Hepatic stellate cell (primary cell): ENCODE measurements at places on chromosomes 7 and 10.

GRCh38 chr7:46927131-46927810 is 654.6 kb downstream of the TNS3 start:
- no peak for DNase-seq

- DNase-seq = no peak
Observed at GRCh38 chr10:74320717-74321116, 169.7 kb downstream of the ADK start.

GRCh38 chr7:149415391-149416071 is 45.3 kb downstream of the ZNF777 start:
- no peak for DNase-seq

GRCh38 chr7:145431834-145432233 is 596.0 kb upstream of the TPK1 start:
- no peak for DNase-seq

- peak; percentile 45 for DNase-seq
Observed at GRCh38 chr10:92387289-92387940, 96.4 kb downstream of the MARCHF5 start.

DNA sequence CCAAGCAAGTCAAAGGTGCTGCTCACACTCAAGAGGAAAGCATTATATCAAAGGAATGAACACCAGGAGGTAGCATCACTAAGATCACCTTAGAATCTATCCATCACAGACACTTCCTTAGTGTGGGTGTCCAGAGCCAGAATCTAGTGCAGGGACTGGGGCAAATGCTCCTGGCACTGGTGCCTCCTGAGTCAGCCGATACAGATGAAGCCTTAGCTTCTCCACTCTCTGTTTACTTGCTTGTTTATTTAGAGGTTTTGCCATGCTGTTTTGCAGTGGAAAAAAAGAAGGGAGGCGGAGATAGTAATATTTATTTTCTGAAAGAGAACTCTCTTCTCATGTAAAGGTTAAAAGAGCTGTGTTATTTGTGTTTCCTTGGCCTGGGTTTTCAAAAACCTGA is 303.1 kb downstream of the WDR11 start:
- no peak for DNase-seq

DNA sequence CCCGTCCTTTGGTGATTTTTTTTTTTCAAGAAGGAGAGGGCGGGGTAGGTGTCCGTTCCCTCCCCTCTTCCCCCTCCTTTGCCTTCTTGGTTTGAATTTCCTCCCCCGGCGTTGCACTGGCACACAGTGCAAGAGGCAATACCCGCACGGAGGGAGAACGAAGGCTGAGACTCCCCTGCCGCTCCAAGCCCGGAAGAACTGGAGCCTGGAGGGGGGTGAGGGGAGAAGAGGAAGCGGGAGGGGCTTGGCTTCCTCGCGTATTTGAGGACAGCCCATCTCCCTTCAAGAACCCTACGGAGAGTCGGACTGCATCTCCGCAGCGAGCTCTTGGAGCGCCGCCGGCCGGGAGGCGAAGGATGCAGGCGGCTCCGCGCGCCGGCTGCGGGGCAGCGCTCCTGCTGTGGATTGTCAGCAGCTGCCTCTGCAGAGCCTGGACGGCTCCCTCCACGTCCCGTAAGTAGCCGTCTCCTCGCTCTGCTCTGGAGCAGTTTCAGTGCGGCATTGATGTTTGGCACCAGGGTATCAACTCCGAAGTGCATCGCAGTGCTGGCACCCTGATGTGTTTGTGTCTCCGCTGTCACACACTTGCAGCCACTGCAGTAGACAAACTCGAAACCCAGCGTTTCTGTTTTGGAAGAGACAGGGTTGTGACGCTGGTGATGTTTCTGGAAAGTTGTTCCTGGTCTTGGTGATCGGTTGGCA is at the start of gene CNTNAP2:
Gene CNTNAP2, plus strand, starts transcription at position 281 of the 702 bp plus-strand sequence. Its CDS starts 76 bp downstream, at position 357.
- DNase-seq = peak; percentile 2

- DNase-seq = peak; percentile 52
Observed at GRCh38 chr7:31192986-31193385, 140.9 kb downstream of the ADCYAP1R1 start.

- DNase-seq = no peak
Observed at GRCh38 chr7:14505906-14506305, 396.6 kb downstream of the DGKB start.

GRCh38 chr7:92621561-92622023 is 31.4 kb upstream of the FAM133B start:
- no peak for DNase-seq

DNA sequence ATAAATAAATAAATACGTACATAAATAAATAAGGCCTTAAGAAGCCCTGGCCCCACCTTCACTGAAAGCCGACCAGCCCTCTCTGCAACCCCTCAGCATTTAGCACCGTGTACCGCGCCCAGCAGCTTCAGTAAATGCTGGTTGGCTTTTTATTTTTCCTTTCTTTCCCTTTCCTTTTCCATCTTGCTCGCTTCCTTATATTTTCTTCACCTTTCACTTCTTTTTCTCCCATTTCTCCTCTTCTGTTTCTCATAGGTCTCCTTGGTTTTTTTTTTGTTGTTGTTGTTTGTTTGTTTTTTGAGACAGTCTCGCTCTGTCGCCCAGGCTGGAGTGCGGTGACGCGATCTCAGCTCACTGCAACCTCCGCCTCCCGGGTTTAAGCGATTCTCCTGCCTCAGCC is 11.2 kb downstream of the ZAN start:
- no peak for DNase-seq

DNA sequence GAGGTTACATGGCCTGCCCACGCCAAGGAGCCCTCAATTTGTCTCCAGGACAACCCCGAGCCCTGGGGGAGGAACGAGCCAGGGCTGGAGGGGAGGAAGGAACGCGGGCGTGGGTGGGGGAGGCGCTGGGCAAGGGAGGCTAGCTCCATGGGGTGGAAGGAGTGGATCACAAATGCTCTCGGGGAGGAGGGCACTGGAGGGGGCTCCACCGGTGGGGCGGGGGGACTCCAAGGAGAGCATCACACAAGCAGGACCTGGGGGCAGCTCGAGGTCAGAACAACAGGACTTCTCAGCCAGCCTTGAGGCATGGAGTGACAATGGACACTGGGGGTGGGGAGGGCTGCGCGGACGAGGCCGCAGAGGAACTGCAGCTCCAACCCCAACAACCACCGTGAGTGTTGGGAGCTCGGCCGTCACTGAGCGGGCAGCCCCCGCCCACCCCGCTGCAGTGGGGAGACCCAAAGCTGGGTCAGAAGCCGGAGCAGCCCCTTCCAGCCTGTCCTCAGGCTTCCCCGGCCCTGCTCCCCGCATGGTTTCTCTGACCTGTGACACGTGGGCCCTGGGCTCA is 41.1 kb downstream of the STK32C start:
- DNase-seq = no peak

- no peak for DNase-seq
Observed at GRCh38 chr7:101739775-101740398, 77.5 kb upstream of the CUX1 start.

- no peak for DNase-seq
Observed at GRCh38 chr7:133310232-133310862, 57.5 kb downstream of the EXOC4 start.

- DNase-seq = no peak
Observed at GRCh38 chr7:94261067-94261466, 133.6 kb upstream of the COL1A2 start.

DNA sequence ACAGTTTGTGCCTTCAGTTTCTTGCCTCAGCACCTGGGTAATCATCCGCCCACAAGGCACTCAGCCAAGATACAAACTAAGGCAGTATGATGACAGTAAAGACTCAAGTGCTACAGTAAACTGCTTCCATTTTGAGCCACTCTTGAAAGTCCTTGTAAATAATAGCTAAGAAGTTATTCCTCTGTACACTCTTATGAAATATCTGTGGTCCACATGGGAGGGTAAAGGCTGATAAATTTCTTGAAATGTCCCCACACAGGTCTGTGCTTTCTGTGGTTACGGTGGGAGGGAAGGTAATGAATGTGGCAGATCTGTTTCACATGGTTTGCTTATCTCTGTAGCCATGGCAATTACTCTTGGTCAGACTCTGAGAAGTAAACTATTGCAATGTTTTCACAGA is 551.0 kb upstream of the ZWINT start:
- no peak for DNase-seq

DNA sequence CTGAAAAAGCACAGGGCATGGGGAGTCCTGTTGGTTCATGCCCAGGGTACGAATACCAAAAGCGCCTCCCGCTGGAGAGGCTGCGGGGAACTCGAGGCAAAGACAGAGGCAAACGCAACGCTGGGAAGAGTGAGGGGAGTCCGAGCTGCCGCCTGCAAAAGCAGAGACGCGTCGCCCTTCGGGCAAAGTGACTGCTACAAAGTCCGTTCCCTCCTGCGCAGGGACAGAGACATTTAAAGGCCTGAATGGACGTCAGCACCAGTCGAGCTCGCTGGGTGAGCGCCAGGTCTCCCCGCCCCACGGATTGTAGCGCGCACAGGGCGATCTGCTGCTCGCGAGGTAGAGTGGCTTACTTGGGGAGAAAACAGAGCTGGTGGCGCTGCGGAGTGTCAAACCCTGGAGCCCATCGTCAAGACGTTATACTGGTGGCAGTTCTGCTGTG is 732.8 kb downstream of the ZWINT start:
- DNase-seq = no peak

DNA sequence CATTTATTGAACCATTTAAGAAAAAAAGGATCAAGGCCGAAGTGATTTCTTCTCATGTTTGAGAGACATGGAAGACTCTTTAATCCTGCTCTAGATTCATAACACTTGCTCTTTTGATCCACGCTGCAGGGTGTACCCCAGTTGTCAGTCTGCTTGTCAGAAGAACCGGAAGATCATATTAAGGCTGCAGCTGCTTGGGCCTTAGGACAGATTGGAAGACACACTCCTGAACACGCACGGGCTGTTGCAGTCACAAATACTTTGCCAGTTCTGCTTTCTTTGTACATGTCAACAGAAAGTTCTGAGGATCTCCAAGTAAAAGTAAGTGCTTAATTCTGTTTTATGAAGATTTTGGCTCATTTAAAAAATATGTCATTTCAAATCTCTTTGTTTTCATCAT is 46.3 kb downstream of the SPAG6 start:
- DNase-seq = no peak

- peak; percentile 55 for DNase-seq
Observed at GRCh38 chr7:2688409-2689342, 674 bp downstream of the AMZ1 start.

- no peak for DNase-seq
Observed at GRCh38 chr10:29098423-29098822, 190.4 kb upstream of the LYZL1 start.

GRCh38 chr10:44281089-44281613 is 103.7 kb downstream of the CXCL12 start:
- DNase-seq = no peak

GRCh38 chr10:127737563-127738511 is 852 bp downstream of the FOXI2 start:
- no peak for DNase-seq

GRCh38 chr10:131435760-131436457 is 124.4 kb upstream of the TCERG1L start:
- no peak for DNase-seq

GRCh38 chr7:18384491-18385143 is 110.9 kb upstream of the HDAC9 start:
- no peak for DNase-seq

GRCh38 chr10:64234489-64234888 is 713.3 kb downstream of the REEP3 start:
- DNase-seq = no peak

DNA sequence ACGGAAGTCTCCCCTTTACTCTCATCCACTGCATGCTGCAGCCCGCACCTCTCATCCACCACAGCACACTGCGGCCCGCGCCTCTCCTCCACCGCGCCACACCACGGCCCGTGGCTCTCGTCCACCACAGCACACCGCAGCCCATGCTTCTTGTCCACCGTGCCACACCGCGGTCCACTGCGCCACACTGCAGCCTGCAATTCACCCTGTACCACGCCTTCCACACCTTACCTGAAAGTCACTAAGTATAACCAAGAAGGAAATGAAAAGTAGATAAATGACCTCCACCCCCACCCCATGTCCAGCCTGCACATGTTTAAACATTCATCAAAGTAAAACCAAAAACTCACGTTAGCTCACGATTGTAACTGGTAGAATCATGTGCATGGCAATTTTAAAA is 176.1 kb downstream of the DIP2C start:
- DNase-seq = no peak

GRCh38 chr7:35799846-35800717 is 775 bp upstream of the SEPTIN7 start:
- DNase-seq = peak; percentile 57

DNA sequence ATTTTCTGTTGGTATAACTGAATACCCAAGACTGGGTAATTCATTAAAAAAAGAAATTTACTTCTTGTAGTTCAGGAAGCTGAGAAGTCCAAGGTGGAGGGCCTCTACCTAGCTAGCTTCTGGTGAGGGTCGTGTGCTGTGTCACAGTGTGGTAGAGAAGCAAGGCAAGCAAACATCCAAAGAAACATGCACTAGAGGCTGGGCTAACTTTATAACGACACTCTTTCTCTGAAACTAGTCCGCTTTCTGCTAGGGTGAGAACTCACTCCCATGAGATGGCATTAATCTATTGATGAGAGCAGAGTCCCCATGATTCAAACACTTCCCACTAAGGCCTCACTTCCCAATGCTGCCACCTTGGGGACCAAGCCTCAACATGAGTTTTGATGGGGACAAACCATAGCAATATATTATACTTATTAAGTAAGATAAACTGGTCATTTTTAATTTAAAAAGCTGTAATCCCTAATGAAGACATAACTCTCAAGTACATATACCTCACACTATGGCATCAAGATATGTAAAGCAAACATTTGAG is 50.8 kb downstream of the PHYHIPL start:
- no peak for DNase-seq

GRCh38 chr10:69217119-69217754 is 2.9 kb upstream of the HKDC1 start:
- DNase-seq = no peak

DNA sequence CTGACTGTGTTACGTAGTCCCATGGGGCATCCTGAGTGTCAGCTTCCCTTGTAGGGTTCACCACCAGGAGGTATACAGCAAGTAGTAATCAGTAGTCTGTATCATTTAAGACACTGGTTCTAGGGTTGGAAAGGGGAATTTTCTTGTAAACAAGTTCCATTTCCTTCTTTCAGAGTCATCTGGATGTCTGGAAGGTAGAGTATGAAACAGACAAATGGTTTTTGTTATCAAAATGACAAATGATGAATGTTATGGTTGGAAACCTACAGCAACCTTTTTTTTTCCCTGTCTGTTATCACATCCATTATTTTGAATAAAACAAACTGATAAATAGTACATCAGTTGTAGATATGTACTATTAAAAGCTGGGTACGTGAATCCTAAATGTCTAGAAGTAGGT is 19.1 kb downstream of the SEMA3A start:
- DNase-seq = no peak

GRCh38 chr7:15905251-15906040 is 219.0 kb upstream of the MEOX2 start:
- no peak for DNase-seq

GRCh38 chr10:113137941-113138685 is 188.1 kb downstream of the TCF7L2 start:
- no peak for DNase-seq

- DNase-seq = no peak
Observed at GRCh38 chr7:13801669-13802068, 187.8 kb downstream of the ETV1 start.

GRCh38 chr7:96311967-96312366 is 9.9 kb downstream of the SLC25A13 start:
- DNase-seq = no peak
